ENCODE measurements at places on chromosomes 6 and 20.

- DNase-seq: no peak
Observed at GRCh38 chr20:21113697-21114096, 7.5 kb upstream of the LINC00237 start.

DNA sequence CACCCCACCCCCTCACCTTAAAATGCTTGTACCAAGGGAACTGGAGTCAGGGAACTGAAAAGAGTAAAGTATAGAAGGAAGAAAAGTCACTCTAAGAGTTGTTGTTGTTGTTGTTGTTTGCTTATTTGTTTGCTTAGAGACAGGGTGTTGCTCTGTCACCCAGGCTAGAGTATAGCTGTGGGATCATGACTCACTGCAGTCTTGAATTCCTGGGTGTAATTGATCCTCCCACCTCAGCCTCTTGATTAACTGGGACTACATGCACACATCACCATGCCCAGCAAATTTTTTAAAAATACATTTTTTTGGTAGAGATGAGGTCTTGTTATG lies 681.6 kb upstream of the GJE1 start:
- no peak for DNase-seq

DNA sequence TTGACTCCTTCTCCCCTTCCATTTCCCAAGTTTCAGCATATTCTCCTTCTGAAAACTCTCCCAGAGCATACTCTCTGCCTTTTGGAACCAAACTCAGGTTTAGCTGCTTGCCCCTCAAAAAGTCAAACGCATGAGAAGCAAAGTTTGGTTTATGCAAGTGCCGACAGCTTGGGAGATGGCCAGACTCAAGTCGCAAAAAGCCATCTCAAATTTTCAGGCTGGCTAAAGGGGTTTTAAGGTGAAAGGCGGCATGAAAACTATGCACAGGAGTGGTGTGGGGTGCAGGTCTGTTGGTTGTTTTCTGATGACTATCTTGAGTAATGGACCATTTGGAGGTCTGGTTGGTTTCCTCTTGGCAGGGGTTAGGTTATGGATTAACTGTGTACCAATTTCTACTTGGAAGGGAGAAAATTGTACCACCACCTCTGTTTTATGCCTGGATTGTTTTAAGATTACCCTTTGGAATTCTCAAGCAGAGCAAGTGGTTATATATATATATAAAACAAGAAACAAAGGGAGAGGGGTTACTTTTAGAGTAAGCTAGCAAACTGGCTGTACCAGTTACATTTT lies 52.4 kb upstream of the SCGN start:
- no peak for DNase-seq

DNA sequence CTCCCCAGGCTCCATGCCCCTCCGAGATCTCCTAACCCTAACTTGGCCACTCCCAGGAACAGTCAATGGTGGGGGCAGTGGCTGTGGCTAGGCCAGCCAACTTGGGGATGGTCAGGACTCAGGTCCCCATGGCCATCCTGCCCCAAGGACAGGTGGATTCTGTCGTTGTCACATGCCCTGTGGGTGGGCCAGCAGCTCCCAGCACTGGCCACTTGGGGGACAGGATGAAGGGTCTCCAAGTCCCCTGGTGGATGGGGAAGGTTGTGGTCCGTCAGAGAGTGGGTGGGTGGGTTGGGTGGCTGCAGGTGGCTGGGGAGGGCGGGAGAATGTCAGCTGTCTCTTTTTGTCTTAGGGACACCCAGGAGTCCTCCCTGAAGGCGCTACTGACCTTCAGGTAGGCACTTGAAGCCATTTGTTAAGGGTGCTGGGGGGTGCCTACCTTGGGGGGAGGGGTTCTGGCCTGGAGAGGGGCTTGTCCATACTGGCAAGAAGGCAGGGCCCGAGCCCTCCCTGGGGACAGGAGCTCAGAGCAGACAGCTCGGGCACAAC lies 5.5 kb downstream of the COL9A3 start:
- no peak for DNase-seq

DNA sequence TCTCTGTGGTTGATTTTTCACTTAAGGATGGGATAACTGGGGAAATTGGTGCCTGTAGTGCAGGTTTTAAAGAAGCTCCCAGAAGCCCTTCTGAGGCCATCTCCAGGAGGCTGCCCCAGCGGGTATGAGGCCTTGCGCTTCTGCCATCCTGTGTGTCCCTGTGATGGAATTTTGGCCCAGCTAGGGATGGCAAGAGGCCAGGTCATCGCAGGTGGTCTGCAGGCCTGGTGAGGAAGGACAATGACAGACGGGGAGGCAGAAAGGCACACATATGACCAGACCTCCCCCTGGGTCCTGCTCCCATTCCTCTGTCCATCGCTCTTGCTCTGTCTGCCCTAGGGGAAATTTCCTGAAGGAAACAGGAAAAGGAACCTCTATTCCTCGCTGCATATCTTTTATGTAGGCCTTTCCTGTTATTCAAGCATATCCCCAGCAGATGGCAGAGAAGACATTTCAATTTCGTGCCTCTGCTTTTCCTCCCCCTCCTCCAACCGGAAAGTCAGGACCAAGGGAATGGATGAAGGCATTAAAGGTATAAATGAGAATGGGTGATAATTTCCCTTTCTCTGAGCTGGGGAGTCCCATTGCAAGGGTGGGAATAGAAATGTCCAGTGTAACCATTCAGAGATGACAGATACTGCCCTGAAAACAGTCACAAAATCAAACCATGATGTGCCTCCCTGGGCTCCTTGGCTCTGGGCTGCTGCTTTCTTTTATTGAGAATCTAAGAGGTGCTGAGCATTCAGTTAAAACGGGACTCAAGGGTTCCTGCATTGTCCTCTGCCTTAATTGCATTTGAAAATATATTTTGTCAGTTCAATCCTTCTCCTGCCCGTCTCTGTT lies 17.6 kb upstream of the HLA-F start:
- peak; percentile 62 for DNase-seq

- no peak for DNase-seq
Observed at GRCh38 chr6:19408331-19408730, 428.8 kb upstream of the ID4 start.

GRCh38 chr6:152380993-152381898 lies 255.9 kb downstream of the SYNE1 start:
- peak; percentile 62 for DNase-seq

DNA sequence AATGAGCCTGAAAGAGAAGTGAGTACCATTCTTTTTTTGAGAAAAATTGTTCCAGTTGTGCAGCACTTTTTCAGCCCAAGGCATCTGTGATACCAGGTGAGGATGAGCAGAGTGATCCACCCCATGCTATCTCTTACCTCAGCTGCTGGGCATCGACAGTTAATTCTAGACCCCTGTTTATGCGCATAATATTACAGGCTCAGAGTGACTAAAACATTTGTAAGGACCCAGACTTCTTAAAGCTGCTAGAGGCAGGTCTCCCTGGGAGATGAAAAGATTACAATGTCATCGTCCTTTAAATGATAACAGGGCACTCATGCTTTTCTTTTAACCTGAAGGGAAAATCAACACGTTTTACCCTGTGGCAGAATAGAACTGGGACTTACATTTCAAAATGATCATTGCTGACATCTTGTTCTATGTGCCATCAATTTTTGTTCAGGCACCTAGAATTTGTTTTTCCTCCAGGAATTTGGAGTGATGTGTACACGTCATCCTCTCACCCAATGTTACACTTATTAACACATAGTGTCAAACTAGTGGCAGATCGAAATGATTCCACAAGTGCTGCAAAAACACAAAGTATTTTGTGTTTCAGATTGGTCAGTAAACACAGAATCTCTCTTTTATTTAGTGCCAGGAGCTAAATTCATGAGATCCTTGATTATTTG lies 684.6 kb downstream of the UTRN start:
- no peak for DNase-seq

GRCh38 chr6:166411721-166412151 lies 29.0 kb upstream of the MPC1 start:
- no peak for DNase-seq

GRCh38 chr6:169539176-169539897 lies 162.5 kb downstream of the WDR27 start:
- no peak for DNase-seq

DNA sequence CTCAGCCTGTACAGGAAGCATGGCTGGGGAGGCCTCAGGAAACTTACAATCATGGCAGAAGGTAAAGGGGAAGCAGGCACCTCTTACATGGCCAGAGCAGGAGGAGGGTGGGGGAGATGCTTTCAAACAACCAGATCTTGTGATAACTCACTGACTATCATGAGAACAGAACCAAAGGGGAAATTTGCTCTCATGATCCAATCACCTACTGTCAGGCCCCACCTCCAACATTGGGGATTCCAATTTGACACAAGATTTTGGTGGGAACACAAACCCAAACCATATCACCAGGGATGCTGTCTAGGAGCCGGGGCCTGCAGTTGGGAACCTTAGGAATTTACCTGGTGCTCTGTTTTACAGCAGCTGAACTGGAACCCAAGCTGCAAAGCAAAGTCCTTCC lies 191.1 kb upstream of the CITED2 start:
- DNase-seq: no peak

DNA sequence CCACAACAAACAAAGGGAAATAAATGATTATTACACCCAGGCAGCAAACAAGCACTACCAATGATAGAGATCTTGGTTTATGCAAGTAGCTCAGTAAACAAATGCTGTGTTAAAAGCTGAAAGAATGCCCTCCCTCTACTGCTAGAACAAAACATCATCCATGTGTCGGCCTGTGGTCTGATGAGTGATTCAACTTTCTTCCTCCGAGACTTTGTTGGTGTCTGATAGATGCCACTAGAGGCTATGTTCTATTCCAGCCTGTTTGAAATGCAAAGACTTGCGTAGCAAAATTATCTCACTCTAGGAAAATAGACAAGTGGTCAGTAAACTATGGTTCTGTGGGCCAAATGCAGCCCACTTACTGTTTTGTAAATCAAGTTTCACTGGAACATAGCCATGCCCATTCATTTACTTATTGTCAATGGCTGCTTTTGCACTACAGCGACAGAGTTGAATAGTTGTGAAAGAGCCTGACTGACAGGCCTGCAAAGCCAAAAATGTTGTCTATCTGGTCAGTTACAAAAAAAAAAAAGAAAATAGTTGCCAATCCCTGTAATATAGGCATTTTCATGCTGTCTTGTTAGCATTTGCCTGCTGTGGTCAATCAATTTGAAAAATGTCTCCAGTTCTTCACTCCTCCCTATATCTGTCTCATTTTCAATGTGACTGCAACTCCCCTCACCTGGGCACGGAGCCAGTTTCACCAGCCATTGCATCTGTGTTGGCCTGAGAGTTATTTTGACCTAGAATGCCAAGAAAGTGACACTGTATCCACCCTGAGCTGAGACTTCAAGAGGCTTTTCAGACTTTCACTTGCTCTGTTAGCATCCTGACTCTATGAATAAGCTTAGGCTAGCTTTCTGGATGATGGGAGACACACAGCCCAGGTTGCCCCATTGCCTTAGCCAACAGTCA lies 544.6 kb upstream of the BTBD3 start:
- no peak for DNase-seq

GRCh38 chr6:136767570-136768309 lies 24.5 kb downstream of the MAP3K5 start:
- no peak for DNase-seq

DNA sequence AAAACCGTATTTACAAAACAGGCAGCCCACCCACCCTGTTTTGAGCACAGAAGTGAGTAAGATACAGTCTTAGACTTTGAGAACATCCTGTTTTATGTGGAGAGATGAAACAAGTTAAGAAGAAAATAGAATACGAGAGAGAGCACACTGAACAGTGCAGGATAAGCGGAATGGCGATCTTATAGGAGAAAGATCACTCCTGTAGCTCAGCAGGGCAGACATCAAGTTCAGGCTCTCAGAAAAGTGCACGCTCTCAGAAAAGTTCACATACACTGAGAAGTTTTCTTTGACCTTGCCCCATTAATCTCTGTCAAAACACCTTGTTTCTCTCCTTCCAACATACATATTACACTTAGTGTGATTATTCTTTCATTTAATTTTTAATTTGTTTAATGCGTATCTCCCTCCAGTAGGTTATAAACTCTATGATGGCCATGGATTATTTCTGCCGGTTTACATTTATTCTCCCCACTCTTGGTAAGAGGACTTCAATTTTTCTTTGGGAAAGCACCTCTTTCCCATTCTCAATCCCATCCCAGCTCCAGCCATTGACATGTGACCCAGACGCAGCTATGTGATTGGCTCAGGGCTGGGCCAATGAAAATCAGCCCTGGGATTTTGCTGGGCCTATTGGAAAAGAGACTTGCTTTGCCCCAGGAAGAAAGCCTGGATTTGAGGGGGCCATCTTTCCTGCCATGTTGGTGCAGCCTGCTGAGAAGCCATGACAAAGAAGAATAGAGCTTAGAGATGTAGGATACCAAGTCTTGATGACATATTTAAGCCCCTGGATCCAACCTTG lies 16.2 kb downstream of the KCNB1 start:
- peak; percentile 19 for DNase-seq

GRCh38 chr20:31581391-31581790 lies 23.7 kb upstream of the ID1 start:
- no peak for DNase-seq

DNA sequence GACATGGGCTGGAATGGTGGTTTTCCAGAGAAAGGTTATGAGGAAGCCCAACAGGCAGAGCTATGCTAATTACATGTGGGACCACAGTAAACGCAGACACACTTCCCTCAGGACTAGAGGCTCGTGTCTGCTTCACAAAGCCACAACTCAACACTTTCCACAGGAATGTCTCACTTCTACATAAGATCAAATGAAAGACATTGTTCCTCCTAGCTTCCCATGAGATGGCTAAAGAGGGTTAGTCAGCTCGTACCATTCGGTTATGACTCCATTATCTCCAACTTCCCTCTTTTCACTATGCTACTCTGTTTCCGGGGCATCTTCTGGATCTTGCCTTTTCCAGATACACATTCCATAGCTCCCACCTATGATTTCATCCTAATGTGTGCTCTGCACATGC lies 29.1 kb upstream of the ZC3H12D start:
- no peak for DNase-seq

- DNase-seq: no peak
Observed at GRCh38 chr6:43948527-43949485, 178.4 kb downstream of the MRPL14 start.

GRCh38 chr6:68082086-68082485 lies 553.0 kb upstream of the ADGRB3 start:
- no peak for DNase-seq

DNA sequence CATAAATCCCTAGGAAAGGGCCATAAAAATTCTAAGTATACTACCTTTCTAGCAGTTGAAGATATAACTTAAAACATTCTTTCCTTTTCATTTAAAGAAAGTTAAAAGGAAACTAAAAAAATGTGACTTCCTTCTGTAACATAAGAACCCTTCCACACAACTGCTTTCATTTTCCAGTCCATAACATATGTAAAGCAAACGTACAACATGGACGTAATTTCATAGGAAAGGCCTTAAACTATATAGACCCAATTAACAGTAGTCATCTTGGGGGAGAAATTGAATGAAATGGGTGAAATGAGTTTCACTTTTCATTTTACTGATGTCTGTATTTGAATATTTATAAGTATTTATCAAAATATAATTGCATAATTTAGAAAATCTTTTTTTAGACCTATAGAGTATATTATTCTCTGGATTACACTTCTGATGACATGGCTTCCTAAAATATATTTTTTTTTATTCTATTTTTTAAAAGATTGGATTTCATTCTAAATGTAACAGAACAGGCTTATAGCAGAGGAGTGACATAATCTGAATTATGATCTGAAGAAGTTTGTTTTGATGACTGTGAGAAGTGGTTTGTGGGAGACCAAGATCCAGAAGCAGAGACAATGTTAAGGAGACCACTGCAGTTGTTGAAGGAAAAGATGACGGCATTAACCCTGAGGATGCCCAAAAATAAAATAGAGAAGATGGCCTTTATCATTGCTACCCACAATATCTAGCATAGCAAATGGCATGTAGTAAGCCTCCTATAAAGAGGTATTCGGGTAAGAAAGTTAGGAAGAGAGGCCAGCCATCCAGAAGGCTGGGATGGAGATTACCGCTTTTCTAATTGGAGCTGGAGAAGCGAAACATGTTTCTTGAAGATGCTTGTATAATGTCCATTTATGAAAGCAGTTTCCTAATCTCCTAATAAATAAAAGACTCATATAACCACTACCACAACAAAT lies 260.4 kb downstream of the PTPRK start:
- DNase-seq: no peak

All from HEK293T (cell line).